ENCODE measurements at places on chromosomes 2 and 18.

DNA sequence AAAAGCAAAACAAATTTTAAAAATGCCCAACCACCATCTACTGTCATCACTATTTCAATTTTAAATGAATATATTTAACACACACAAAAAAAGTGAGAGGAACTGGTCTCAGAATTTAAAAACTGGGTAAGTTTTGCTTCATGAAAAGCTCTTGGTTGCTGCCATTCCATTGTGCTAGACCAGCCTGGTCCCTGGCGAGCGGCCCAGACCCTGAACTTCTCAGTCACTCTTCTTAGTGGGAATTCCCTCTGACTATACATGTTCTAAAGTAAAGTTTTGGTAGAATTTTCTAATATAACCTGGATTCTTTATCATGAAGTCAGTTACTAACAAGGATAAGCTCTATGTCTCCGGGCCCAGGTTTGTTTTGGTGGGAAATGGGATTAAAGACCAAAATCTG, 34.8 kb upstream of the TMEM177 start:
- DNase-seq, result no peak

GRCh38 chr2:217892560-217892959, 110.2 kb downstream of the TNS1 start:
- no peak for DNase-seq

GRCh38 chr2:73610111-73610510, 32.1 kb downstream of the NAT8 start:
- DNase-seq, result no peak

DNA sequence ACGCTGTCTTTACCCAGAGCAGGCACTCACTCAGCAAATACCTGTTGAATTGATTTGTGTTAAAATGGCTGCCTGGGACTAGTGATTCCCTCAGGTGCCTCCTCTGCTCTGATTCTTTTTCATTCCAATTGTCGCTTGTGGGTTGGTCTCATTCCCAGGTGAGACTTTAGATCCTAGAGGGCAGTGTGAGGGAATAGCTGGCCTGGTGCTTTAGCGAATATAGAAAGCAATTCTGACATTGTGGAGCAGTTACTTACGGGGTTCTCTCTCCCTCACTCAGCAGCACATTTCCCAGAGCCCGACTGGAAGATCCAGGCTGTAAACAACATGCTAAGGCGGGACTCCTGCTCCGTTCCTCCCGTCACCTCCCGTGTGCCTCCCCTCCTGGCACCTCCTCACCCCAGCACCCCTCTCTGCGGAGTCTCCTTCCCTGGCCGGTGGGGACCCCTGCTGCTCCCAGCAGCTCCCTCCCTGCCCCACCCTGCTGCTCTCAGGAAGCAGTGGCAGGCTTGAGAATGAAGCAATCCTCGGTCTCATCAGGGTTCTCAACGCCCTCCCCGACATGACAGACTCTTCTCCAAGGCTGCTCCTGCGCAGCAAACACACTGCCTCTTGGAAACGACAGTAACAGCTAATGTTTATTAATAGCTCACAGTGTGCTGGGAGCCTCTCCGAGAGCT, 26.9 kb downstream of the CELF4 start:
- DNase-seq, result no peak

- no peak for DNase-seq
These were observed 2008.4 kb upstream of the PIK3C3 start for GRCh38 chr18:39946623-39947061.

- no peak for DNase-seq
These were observed 86.4 kb downstream of the SKA1 start for GRCh38 chr18:50461251-50461650.

- no peak for DNase-seq
These were observed 641.4 kb downstream of the BCL11A start for GRCh38 chr2:59912042-59912441.

DNA sequence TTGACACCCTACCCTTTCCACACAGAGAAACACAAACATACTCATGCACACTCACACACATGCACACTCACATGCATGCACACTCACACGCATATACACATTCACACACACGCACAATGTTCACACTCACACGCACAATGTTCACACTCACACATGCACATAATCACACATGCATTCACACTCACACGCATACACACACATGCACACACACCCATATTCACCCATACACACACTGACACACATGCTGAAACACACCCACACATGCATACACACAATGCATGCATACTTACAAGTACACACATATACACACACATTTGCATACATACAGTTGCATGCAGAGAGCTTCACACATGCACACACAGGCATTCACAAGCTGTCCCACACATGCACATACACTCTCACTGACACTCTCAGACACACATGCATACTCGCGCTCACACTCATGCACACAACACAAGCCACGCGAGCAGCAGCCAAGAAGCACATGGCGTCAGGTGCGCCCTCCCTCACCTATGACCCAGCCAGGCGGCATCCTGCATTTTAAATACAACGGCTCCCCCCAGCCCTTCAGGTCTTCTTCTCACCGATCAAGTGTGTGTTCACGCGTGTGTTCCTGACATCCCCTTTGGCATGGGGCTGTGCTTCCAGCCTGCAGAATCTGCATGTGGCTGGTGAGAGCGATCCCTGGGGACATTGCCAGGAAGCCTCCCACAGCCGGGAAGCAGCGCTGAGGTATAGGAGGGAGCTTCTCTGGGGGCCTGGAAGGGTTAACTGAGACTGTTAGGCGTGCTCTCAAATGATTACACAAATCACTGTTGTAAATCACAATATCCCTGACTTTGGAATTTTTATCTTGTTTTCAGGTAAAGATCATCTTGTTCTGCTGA, 195.1 kb downstream of the RTP5 start:
- DNase-seq, result no peak

GRCh38 chr2:135792401-135793150, 44.4 kb downstream of the LCT start:
- DNase-seq, result no peak

DNA sequence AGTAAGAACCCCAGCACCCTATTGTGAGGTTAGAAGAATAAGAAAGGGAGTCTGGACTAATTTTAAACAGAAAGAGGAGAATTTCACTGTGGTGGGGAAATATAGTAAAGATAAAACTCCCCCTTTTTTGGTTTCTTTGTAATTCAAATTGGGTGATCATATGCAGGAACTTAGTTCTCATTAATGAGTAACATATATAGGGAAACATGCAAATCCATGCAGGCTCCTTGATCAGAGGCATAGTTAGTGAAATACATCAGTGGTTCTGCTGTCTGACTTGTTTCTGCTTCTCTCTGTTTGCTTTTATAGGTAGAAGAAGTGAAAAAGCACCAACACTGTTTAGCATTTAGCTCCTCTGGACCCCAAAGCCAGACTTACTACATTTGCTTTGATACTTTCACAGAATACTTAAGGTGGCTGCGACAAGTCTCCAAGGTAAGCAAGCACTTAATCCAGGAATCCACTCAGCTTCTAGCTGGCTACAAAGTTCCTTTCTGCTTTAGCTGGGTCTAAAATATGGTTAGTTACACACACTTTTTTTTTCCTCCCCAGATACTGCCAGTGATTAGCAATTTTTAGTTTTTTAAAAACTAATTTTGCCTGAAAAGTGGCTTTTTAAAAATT, 123.2 kb downstream of the PHLPP1 start:
- DNase-seq, result no peak

Measured in stimulated activated CD8-positive, alpha-beta memory T cell treated with anti-CD3 and anti-CD28 coated beads, Interleukin-4, amount 100 ng/mL, for 4 hours (primary cell).